Stimulated activated CD8-positive, alpha-beta memory T cell treated with anti-CD3 and anti-CD28 coated beads, Interleukin-4, amount 100 ng/mL, for 1 hour (primary cell): ENCODE measurements at places on chromosomes 6 and 20.

GRCh38 chr6:126267626-126268025 lies 72.3 kb upstream of the CENPW start:
- DNase-seq, result no peak

- no peak for DNase-seq
These were observed 86.6 kb downstream of the RNF144B start for GRCh38 chr6:18473755-18474154.

- no peak for DNase-seq
These were observed 190.9 kb downstream of the CENPW start for GRCh38 chr6:126530775-126531174.

DNA sequence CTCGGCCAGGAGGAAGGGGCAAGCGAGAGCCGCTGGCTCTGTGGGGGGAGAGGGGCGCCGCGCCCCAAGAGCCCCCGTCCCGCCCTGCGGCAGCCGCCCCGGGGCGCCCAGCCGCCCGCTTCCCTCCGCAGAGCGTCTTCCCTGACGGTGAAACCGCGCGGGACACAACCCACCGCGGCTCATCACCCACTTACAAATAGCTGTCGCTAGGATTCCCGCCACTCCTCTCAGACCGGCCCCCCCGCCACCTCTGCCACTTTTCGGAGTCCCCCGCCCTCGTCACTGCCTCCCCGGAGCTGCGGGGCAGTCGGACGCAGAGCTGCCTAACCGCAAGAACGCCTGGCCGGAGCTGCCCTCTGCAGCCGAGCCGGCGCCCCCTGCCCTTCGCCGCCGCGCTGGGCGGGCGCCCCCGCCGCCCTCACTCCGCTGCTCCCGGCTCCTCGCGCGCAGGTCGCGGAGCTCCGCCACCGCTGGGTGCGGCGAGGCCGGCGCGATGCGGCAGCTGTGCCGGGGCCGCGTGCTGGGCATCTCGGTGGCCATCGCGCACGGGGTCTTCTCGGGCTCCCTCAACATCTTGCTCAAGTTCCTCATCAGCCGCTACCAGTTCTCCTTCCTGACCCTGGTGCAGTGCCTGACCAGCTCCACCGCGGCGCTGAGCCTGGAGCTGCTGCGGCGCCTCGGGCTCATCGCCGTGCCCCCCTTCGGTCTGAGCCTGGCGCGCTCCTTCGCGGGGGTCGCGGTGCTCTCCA lies at the start of gene SLC35D3:
TSS of gene SLC35D3 (plus strand) at position 366 of the 749 bp plus-strand sequence. CDS start at position 494, 128 bp downstream.
- no peak for DNase-seq

DNA sequence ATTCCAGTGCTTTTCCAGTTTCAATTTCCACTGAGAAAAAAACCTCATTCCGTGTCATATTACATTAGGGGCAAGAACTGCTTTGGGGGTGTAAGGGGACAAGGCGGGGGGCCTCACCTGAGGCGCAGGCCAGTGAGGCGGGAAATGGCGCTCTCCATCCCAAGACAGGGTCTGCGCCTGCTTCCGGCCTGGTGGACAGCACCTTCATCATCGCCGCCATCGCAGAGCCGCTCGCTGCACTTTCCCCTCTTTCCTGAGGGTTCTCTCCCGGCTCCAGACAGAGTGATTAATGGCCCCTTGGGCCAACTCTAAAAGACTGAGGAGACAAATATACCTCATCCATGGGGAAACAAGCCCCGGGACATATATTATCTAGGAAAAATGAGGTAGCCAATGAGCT lies 270.0 kb upstream of the SOX4 start:
- DNase-seq, result no peak

DNA sequence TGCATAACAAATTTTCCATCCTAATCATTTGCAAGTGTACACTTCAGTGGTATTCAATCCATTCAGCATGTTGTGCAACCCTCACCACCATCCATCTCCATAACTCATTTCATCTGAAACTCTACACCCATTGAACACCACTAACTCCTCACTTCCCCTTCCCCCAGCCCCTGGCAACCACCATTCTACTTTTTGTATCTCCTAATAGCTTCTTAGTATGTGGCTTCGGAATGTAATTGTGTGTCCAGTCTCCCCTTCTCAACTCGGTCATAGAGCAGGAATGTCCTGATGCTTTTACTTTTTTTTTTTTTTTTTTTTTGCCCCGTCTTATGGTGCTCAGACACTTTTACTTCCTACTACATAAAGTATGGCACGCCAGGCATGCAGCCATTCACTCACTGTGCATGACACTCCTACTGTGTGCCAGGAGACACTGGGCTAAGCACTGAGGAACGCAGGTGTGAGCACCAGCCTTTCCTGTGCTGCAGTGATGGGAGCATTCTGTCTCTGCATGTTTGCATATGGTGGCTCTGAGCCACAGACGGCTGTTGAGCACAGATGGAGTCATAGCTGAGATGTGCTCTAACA lies 15.3 kb downstream of the HCK start:
- DNase-seq, result no peak

- no peak for DNase-seq
These were observed 39.3 kb downstream of the TSBP1 start for GRCh38 chr6:32332433-32332832.

- DNase-seq, result no peak
These were observed 51.8 kb upstream of the GPR31 start for GRCh38 chr6:167209577-167209975.

- DNase-seq, result no peak
These were observed 527.1 kb upstream of the MARCKS start for GRCh38 chr6:113329942-113330635.

- DNase-seq, result no peak
These were observed 52.9 kb downstream of the RNASET2 start for GRCh38 chr6:166903500-166903899.

GRCh38 chr6:35626401-35626800 lies 62.3 kb downstream of the FKBP5 start:
- no peak for DNase-seq

DNA sequence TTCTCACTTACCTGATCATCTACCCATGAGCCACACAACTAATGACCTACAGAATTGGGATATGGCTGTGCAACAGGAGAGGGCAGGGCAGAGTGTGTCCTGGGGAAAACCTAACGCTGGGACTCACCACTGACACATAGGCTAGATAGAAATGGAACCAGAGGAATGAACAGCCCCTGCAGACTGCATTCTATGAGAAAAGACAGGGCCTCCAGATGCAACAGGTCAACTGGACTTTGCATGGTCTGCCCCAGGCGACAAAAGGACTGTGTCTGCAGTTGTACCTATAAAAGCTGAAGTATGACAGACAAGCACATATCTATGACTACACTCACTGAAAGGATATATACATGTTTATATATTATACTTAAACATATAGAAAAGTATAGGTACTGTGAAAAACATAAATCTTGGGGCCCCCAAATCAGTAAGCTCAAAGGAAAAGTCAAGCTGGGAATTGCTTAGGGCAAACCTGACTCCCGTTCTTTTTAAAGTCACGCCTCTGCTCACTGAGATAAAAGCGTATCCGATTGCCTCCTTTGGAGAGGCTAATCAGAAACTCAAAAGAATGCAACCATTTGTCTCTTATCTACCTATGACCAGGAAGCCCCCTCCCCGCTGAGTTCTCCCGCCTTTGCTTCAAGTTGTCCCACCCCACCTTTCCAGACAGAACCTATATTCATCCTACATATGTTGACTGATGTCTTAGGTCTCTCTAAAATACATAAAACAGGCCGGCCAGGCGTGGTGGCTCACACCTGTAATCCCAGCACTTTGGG lies 68.5 kb downstream of the EPB41L2 start:
- DNase-seq, result no peak

DNA sequence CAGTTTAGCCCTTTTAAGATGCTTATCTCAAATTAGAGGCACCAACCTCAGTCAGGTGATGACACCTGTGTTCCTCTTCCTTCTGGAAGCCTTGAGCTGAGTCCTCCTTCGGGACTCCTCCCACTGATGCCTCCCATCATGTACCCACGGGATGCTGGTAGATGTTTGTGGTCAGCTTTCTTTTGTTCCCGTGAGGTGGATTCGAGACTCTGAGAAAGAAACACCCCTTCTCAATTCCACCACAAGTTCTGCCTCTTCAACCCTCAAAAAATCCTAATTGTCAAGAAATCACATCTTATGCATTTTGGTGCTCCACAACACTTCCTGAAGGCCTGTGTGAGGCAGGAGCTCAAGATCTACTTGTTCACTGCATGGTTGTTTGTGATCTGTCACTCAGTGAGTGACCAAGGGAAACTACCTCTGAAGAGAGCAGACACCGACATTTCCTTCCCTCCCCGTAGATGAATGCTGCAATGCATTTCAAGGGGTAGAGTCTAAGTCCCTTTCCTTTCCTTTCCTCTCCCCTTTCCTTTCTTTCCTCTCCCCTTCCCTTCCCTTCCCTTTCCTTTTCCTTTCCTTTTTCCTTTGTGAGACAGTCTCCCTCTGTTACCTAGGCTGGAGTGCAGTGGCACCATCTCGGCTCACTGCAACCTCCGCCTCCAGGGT lies 50.5 kb downstream of the PCNA start:
- DNase-seq, result no peak

- no peak for DNase-seq
These were observed 199.2 kb downstream of the CD83 start for GRCh38 chr6:14316651-14317386.

DNA sequence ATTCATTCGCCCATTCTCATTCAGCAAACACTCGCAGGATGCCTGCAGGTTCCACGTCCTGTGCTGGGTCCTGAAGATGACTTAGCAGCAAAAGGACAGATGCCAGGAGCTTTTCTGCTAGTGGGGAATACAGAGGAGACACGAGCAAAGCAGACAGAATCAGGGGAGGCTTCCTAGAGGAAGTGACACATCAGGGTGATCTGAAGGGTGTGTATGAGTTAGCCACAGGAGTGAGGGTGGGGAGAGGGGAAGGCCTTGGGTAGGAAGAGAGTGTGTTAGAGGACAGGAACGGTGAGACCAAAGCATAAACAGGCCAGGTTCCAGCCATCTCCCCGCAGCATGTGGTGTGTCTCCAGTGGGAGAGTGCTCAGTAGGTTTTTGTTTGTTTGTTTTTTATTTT lies 73.4 kb upstream of the GTSF1L start:
- no peak for DNase-seq

DNA sequence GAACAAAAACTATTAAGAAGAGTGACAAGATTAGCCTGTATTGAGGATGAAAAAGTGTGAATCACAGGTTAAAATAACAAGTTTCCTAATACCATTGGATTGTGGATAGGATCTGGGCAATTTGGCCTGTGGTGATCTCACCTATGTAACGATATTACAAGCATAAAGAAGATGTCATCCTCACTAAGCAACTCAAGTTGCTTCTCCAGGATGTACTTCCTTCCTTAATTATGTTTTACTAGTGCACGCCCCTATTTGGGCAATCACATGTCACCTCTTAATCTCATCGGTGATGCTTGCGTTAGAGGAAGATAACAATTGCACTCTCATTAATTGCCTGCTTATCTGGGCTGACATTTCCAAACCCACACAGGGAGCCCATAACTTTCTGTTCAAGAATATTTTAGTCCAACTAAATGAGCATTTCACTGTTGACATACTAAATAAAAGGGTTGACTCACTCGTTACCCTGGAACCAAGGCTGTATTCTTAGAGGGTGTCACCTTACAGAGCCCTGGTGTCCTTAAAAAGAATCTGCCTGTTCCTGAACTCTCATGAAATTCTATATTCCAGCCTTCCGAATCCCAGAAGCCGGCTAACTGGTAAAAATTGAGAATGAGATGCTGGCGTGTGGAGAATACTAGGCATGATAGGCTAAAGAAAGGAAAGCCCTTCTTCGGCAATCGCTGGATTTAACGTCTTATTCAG lies 88.2 kb upstream of the ATXN1 start:
- no peak for DNase-seq

- no peak for DNase-seq
These were observed 33.3 kb downstream of the GABRR2 start for GRCh38 chr6:89281779-89282246.

GRCh38 chr20:33908336-33908735 lies 85.4 kb upstream of the RALY start:
- no peak for DNase-seq

- DNase-seq, result no peak
These were observed 288.1 kb upstream of the PRDM1 start for GRCh38 chr6:105797983-105798453.

GRCh38 chr6:81694207-81694606 lies 58.3 kb downstream of the TENT5A start:
- DNase-seq, result no peak

- DNase-seq, result no peak
These were observed 458.6 kb downstream of the MAFB start for GRCh38 chr20:40230486-40230885.
